ENCODE measurements at places on chromosomes 2 and 18.

DNA sequence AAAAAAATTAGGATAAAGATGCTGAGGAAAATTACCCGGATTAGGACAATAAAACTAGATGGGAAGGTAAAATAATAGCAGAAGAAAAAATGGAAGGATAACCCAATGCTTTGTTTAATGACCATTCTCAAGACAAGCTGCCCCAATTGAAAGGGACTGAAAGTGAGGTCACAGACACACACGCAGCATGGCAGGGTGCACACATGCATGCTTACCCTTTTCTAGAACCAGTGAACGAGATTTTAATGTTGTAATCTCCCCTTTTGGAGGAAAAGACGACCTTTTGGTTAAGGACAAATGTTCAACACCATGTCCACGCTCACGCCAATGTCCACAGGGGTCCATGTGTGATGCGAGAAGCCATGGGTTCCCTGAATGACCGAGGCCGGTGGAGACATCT lies 70.9 kb downstream of the DDX1 start:
- no peak for DNase-seq

- no peak for DNase-seq
Measured at GRCh38 chr18:24727685-24728084, 267.2 kb downstream of the HRH4 start.

DNA sequence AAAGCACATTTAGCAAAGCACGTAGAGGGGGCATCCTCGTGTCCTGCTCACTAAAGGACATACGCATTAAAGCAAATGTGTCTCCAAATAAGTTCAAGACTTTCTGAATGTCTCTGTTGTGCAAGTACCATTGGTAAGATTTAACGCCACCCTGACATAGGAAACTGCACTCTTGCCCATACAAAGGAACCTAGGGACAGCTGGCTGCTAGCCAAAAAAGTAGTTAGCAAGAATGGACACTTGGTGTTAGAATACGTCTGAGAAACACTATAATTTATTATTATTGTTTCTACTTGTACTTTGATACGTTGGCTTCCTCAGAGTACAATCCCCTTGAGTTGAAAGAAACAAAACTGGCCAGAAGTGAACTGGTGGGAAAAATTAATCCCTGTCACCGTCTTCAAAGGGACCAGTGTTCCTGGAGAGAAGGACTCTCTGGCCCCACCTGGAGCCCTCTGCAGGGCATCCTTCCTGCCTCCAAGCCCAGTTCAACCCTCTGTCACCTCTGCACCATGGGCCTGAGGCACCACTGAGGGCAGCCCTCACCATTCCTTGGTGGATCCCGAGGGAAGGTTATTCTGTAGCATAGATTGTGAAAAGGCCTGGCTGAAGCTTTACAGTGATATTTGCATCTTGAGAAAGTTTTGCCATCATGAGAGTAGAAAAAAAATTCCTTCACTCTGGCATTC lies 51.4 kb upstream of the APCDD1 start:
- DNase-seq: no peak

DNA sequence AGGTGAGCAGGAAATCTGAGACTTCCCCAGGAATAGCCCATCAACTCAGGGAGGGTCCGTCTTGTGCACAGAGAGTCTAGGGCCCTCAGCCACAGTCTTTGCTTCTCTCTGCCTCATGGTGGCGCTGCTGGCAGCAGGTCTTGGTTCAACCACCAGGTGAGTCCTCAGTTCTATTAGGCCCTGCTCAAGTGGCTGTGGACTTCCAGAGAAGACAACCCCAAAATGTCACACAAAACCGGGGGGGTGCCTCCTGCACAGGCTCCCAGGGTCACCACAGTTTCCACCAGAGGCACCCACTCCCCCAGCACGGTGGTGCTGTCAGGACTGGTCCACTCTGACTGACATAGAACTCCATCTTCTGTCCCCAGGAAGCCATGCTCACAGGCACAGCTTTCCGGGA lies 2.4 kb upstream of the CHRNG start:
- DNase-seq: no peak

GRCh38 chr18:73961804-73962203 lies 185.8 kb downstream of the FBXO15 start:
- DNase-seq: no peak

GRCh38 chr2:7697052-7697451 lies 779.8 kb downstream of the RNF144A start:
- DNase-seq: no peak

DNA sequence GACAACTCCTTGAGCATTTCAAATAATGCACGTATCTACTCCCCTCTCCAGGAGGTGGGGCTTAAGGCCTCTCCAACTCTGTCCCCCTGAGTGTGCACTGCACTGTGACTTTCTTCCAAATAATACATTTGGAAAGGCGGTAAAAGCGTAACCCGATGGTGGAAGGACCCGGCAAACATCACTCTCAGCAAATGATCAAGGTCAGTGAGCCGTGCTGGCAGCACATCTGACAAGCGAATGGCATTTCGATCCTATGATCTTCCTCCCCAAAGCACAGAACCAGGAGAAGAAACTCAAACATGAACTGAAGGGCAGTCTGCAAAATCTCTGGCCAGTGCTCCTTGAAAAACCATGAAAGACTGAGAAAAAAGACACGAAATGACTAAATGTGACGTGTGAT lies 208.7 kb downstream of the TWIST2 start:
- DNase-seq: no peak

DNA sequence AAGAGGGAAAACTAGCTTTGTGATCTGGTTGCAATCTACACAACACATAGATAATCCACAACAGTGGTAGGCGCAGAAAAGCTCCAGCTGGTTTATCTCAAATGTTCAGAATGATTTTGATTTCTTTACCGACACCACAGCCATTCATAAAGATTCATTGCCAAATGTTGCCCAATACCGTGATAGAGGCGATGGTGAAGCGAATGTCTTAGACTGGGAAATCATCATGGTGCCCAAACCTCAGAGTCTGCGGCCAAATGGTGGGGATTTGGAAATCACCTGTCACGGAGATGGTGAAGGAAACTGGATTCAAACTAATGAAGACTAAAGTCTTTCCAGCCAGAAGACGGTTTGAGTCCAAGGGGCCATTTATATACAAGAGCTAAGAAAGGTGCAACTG lies 48.5 kb upstream of the CCDC150 start:
- DNase-seq: no peak

- DNase-seq: no peak
Measured at GRCh38 chr2:149145314-149146295, 107.1 kb downstream of the LYPD6B start.

- no peak for DNase-seq
Measured at GRCh38 chr2:235170016-235170415, 218.2 kb downstream of the SH3BP4 start.

- DNase-seq: no peak
Measured at GRCh38 chr2:179622112-179622511, 239.3 kb downstream of the ZNF385B start.

DNA sequence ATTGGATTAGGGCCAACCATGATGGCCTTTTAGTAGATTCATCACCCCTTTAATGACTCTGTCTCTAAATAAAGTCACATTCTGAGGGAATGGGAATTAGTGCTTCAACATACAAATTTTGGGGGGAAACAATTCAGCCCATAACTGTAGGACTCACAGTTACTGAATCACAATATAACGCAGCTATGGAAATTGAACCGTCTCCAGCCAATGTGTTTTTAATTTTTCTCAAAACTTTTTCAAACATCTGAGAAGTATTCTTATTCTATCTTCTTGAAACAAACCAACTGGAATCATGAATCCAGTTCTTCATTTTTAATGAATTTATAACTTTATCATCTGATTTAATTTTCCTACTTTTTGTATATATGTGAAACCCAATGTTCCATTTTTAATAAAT lies 373.1 kb upstream of the SYT4 start:
- DNase-seq: no peak

DNA sequence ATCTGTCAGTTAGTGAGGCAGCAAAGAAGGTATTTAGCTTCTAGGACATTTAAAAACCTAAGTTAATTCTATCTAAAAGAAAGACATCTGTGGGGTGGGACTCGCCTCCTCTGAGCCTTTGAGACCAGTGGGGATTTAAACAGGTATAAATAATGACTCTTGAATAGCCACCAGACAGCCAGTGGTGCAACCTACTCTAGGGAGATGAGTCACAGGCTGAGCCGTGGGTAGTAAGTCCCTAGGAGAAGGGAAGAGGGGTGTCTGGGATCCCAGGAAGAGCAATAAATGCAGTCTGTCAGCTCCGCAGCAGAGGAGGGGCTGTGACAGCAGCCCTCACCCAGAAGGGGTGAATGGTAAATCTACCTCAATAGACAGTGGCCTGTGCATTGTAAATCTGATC lies 43.1 kb upstream of the GALNT3 start:
- DNase-seq: no peak

DNA sequence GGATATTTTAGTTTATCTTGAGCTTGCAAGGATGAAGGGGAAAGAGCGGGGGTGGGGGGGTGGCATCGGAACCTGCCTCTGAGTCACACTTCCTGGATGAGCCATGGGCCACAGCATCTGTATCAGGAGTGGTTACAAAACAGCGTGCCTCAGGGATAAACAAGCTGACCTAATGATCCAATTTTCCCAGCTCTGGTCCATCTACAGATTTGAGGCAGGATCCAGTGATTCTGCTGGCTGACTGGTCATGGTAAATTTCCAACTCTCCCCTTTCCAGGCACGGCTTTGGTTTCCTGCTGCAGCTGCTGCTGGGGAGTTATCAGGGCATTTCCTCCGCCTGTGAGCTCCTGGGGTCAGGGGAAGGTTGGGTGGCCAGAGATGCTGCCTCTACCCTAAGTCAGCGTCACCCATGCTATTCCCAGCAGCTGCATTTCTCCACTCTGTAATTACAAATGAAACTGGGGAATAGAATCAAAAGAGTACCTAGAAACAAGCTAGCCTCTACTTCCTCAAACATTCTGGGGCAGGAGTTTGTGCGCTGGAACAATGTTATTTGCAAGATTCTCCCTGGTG lies 4.7 kb upstream of the HPCAL1 start:
- DNase-seq: peak; percentile 55

- DNase-seq: no peak
Measured at GRCh38 chr2:96249654-96250053, 16.1 kb downstream of the TMEM127 start.

DNA sequence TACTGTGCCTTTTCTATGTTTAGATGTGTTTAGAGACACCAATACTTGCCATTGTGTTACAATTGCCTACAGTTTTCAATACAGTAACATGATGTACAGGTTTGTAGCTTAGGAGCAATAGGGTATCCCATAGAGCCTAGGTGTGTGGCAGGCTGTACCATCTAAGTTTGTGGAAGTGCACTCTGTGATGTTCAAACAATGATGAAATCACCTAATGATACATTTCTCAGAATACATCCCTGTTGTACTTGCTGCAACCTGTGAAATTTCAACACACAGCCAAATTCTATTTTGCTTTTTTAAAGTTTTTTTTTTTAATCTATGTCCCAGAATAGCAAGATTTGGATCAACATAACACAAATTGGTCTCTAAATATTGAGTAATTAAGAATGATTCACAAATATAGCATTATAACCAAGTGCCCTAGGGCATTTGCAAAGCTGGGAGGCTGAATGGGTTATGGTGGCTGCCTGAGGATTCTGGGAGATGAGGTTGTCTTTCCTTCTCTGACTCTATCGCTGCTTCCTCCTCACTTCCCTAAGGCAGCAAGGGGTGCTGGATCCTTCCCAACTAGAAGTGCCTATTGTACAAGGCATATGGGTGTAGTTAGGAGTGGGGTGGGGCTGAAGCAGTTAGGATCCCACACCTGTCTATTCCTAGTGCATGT lies 78.3 kb downstream of the SKA1 start:
- DNase-seq: no peak

GRCh38 chr2:231810905-231811304 lies 24.7 kb downstream of the COPS7B start:
- no peak for DNase-seq

GRCh38 chr18:32930695-32931301 lies 158.0 kb upstream of the KLHL14 start:
- peak; percentile 85 for DNase-seq

GRCh38 chr2:70873541-70873940 lies 37.9 kb upstream of the CD207 start:
- DNase-seq: no peak

DNA sequence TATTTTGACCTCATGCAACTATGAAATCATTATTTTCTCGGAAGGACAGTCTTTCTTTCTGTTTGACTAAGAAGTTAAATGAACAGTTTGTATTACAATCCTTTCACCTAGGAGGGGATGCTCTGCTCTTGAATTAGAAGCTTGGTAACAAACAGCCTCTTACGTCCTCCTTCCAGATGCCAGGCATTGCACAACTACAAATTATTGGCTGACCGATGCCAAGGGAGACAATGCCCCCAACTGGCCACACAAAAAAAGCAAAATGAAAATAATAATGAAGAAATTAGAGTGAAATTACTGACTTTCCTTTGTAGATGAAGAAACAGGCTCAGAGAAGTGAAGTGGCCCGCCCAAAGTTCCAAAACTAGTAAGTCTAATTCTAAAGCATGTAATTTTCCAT lies 177.9 kb downstream of the CYRIA start:
- DNase-seq: peak; percentile 15

- DNase-seq: no peak
Measured at GRCh38 chr18:394262-394986, 106.1 kb downstream of the COLEC12 start.

GRCh38 chr2:106183101-106183696 lies 10.9 kb downstream of the UXS1 start:
- no peak for DNase-seq
